ENCODE measurements at places on chromosomes 16 and 17.

- no peak for DNase-seq
Observed at GRCh38 chr17:79071161-79071740, 3.4 kb upstream of the ENGASE start.

GRCh38 chr17:15238676-15239422 lies 26.3 kb downstream of the PMP22 start:
- no peak for DNase-seq

GRCh38 chr16:30724641-30725417 lies 23.4 kb upstream of the PHKG2 start:
- no peak for DNase-seq

- DNase-seq = no peak
Observed at GRCh38 chr17:27512031-27512430, 55.8 kb downstream of the KSR1 start.

GRCh38 chr17:67993153-67993997 lies 2.9 kb downstream of the C17orf58 start:
- DNase-seq = peak; percentile 47

GRCh38 chr17:5234645-5235576 lies at the start of gene SCIMP:
TSS of gene SCIMP (minus strand) at chr17:5234860. CDS start at chr17:5234755, 105 bp downstream.
- DNase-seq = no peak

DNA sequence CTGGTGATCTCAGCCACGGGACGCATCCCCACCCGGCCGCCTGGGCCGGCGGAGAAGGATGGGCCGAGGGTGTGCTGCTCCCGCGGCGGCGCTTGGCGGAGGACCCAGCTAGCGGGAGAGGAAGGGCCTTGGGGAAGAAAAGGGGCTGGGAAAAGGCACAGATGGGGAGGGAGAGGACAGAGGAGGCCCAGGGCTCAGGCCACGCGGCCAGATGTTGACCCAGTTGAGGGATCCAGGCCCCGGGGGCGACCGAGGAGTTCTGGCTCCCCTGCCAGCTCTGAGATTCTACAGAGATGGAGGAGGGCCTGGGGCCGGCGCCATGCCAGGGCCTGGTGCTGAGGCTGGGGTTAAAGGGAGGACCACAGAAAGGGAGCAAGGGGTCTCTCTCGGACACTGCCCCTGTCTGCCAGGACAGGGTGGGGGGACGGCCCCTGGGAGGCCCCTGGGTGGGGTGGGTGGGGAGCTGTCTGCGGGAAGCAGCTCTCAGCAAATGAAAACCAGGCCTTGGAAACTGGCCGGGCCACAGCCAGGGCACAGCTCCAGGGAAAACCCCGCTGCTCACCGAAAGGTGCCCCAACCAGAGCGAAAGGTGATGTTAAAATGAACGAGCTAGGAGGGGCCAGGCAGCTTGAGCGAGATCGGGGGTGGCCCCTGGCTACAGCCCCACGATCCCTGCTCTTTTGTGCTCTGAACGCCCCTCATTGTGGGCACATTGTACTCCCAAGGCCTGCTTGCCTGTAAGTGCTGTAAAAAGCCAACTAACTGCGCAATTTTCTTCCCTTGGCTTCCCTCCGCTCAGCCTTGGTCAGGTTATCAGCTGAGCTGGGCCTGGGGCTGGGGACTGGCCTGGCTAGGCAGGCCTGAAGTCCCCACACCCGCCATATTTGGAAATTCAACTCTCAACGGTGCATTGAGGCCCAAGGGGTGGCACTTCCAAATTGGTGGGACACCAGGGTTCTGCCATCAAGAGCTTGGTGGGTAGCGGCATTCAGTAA lies 191.4 kb downstream of the ZNF423 start:
- DNase-seq = no peak

DNA sequence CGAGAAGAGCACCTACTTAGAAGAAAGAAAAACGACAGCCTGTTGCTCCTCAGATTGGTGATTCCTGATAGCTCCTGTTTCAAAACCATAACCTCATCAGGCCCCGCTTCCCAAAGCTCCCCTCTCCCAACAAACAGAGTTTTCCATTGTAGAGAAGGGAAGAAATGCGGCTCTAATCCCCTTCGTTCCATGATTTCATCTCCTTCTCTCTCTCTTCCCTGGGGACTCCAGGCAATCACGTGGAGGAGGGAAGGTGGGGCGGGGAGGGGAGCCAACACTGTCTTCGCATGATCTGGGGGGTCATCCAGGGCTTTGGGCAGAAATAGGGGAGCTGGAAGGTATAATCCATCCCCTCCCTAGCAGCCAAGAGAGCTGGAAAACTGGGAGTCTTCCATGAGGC lies 43.4 kb downstream of the MEOX1 start:
- no peak for DNase-seq

DNA sequence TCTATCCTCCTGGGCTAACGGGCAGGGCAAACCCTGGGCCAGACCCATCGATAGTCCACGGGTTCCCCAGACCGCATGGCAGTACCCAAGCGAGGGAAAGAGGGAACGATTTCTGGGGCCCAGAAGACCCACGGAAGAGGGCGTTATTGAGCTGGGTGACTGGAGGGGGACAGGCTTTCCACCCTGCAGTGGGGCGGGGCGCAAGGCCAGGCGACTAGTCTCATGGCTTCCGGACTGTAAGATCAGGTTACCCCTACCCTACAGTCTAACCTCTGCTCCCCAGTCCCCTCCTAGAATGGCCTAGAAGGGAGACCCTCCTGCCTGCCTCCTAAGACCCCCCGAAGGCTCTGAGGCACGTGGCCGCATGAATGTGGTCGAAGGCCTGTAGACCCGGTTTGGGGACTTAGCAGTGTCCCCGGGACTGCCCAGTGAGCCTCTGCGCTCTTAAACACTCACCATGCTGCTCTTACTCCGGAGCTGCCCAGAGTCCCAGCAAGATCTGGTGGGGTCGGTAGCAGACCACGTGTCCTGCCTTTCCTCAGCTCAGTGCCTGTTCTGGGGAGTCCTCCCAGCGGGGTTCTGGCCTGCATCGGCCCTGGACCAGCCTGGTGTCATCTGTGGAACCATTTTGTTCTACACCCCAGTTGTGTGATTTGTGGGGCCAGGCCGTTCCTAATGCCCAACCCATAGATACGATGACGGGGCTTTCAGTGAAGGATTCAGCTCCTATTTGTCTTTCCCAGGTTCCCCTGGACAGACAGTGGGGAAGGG lies 13.2 kb upstream of the AURKB start:
- DNase-seq = peak; percentile 52

GRCh38 chr17:75398279-75398678 lies 7.2 kb downstream of the GRB2 start:
- no peak for DNase-seq

GRCh38 chr17:83145831-83146230 lies 66.4 kb downstream of the METRNL start:
- DNase-seq = no peak

DNA sequence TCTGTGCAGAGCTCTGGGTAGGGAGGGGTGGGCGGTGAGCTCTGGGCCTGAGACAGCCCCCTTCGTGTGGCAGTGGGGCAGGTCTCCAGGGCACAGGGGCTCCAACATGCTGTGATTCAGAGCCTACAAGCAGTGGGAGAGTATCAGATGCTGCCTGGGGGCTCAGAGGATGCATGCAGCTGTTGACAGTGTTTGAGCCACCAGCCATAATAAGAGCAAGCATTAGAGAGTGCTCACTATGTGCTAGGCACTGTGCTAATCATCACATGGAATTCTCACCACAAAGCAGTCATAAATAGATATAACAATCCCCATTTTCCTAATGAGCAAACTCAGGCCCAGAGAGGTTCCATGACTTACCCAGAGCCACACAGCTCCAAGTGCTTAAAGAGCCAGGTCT lies 8.1 kb downstream of the PDK2 start:
- DNase-seq = no peak

DNA sequence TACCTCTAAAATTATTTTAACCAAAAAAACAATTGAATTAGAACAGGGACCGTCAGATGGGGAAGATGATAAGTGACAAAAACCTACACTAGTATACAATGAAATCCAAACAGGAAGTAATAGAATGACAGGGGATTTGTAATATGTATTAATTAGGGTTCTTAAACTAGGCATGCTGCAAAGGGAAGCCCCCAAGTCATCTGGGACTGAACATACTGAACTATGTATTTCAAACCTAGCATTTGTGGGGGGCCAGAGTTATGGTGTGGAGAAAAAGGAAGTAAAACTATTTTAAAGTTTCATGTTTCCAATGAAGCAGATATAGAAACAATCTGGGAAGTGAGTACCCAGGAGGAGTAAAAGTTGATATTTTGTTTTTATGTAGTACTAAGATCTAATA lies 133.2 kb upstream of the HS3ST3A1 start:
- no peak for DNase-seq

DNA sequence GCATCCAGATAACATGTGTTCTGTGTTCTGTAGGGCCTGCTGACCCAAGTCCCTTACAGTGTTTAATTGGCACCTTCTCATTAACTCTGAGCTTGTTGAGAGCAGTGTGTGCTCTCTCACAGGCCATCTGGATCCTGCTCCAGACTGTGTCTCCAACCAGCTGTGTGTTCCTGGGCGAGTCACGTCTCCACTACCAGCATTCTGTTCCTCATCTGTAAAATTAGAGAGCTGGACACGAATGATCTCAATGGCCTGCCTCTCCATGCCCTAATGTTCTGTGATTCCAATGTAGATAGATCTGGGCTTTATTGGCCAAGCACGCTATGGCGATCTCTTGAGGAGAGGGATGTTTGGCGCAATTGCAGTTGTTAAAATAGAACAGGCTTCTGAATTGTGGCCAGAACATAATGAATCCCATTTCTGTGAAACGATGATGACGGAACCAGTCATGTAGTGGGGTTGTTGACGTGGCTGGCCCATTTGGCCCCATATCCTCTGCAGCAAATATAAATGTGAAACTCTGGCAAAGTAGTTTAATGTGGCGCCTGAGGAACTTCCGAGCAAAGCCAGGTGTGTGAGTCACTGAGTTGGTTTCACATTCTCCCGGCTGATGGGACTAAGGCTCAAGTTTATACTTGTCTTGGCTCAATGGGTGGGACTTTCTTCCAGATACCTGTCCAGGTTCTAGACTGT lies 22.2 kb downstream of the TBX4 start:
- DNase-seq = no peak

- DNase-seq = no peak
Observed at GRCh38 chr17:48997103-48997826, at the start of gene IGF2BP1. TSS of gene IGF2BP1 (plus strand) at chr17:48997385. CDS start at chr17:48997746, 361 bp downstream.

DNA sequence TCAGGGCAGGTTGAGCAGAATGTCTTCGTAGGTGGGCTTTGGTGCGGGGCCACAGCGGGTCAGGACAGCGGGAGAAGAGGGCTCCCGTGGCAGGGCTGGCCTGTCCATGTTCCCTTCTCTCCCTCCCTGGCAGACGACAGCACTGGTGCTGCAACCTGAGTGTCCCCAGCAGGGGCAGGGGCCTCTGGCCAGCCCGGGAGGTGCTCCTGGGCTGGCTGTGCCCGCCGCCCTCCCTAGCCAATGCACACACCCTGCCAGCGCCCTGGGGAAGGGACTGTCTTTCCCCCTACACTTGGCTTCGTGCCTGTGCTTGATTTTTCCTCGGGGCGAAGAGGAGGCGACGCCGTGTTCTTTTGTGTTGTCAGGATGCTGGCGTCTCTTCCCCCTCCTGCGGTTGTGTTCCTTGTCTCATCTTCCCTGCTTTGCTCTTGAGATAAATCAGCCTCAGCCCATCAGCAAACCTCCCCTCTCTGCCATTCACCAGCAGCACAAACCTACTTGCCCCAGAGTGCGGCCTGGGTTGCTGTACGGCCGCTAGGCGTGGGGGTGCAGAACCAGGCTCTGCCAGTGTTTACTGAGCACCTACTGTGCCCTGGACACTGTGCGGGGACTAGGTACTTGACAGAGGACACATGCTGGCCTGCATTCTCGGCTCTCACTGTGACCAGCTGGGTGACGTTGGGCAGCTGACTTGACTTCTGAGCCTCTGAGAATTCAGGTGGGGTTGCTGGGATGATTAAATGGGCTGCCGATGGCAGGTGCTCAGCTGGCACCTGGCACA lies 237.3 kb upstream of the CIBAR2 start:
- DNase-seq = no peak

DNA sequence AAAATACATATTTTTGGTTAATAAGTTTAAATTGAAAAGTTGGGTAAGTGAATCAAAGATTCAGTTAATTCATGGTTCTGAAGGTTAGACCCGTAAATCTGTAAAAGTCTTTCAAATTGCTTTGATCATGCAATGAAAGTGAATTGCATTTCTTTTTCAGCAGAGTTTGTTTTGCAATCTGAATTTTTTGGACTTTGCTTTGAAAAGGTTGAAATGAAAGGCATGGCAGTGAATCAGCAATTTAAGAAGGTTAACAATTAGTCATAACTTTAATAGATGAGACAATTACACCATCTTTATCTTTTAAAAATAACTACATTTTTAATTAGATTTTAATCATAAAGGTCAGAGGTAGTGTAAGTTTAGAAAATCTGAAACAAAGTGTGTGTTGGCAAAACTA lies 310.9 kb upstream of the KCNJ16 start:
- DNase-seq = no peak

DNA sequence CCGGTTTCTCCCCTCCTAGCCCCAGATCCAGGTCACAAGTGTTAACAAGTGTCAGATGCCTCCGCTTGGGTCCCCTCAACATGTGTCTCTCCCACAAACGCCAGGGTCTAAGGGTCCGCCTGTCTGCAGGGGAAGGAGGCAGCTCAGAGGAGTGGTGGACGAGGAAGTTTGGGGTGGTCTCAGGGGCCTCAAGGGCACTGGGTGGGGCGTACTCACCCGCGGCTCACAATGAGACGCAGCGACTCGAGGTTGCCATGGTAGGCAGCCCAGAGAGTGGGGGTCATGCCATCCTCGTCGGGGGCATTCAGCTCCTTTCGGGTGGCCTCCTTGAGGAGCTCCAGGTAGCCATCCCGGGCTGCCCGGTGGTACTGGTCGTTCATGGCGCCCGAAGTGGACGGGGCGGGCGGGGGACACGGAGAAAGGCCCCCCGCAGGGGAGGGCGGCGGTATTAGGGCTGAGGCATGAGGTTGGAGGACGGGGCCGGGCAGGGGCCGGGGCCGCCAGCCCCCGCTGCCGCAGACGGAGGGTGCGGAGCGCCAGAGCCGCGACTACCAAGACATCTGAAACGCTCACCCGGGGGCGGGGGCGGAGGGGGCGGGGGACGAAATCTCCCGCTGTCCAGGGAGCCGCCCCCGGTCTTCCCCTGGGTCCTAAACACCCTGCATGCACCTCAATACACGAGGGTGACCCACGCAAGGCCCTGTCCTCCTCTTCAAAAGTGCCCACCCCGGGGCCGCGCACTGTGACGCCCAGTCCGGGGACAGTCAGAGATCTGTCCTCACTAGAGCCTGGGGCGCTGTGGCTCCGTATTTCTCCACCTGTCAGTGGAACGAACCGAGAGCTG lies at the start of gene USH1G:
Gene USH1G, minus strand, starts transcription at position 562 of the 844 bp plus-strand sequence. Its CDS starts 182 bp downstream, at position 380.
- DNase-seq = no peak
